Prostate gland (tissue), 2 donors: ENCODE measurements at places on chromosomes 1 and 21.

DNA sequence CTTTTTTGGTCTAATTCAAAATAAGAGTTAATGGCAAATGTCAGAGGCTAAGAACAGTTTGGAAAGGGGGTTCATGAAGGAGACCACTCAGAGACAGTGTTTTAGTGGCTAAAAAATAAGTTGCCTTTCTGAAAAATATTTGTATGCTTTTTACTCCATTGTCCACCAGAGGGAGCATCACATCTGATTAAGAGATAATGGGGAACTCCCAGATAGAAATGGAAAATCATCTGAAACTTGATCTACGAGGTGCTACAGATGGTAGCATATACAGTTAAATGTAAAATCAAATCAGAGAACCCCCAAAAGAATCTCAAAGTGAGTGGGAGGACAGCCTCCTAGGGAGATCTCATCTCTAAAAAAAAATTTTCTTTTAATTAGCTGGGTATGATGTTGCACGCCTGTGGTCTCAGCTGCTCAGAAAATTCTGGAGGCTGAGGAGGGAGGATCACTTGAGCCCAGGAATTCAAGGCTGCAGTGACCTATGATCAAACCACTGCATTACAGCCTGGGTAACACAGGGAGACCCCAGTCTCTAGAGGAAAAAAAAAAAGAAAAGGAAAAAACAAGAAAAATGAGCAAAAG lies 9.7 kb downstream of the SMYD3 start:
- peak; percentile 37 for DNase-seq

GRCh38 chr1:84762664-84763063 lies 72.4 kb upstream of the SSX2IP start:
- DNase-seq, result no peak

DNA sequence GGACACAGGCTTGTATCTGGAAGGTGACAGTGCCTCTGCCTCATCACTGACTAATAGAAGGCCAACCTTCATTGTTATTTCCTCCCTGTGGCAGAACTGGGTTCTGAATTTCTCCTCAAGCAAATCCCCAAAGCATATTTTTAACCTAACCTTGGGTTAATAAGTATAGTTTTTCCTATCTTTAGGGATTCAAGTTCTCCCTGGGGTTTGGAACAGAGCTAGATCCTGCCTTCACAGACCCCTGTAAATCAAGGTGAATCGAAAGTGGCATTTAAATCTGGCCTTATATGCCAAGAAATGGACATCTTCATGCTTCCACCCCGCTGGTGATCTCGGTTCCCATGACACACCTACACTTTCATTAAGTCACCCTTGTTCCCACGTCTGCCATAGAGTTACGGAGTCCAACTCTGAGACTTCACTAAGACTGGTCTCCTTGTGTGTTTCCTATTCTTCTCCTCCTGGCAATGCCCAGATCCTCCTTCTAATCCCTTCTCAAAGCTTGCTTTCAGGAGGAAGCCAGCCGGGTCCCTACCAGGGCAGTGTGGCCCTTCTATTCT lies 4.3 kb upstream of the CHI3L2 start:
- DNase-seq, result no peak

DNA sequence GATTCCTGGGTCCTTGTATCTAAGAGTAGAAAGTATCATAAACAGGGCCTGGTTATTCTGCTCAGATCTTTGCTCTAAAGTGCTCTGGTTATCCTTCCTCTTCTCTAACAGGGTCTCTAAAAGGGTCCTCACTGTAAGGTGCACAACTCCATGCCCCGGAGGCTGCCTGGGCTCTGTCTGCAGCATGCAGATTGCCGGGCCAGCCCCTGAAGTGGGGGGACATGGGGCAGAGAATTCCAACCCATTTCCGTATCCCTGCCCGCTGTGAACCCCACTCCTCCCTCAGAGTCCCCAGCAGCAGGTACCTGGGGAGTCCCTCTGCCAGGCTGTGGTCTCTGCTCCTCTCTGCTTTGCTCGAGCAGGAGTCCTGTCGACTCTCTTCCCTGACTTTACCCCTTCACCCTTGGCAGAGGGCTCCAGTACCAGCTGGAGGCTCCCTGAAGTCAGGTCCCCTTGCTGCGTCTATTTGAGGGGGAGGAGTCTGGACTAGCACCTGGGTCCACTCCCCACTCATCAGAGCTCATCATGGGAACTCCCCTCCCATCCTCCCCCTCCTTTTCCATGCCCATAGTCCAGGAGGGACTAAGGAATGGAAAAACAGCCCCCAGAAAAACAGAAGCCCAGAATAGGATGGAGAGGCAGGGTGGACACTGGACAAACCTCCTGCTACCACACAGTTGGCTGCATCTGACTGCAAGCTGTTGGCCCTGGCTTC lies 12.1 kb downstream of the BLACAT1 start:
- no peak for DNase-seq

DNA sequence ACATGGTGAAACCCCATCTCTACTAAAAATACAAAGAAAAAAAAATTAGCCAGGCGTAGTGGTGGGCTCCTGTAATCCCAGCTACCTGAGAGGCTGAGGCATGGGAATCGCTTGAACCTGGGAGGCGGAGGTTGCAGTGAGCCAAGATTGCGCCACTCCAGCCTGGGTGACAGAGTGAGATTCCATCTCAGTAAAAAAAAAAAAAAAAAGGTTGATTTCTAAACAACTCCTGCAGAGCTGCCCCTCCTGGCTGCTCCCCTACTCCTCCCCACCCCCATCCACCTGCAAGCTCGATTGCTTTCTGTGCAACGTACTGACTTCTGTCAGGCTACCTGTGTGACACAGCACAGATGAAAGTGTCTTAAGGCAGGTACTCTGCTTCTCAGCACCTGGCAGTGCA lies 13.3 kb downstream of the ETV3L start:
- no peak for DNase-seq

DNA sequence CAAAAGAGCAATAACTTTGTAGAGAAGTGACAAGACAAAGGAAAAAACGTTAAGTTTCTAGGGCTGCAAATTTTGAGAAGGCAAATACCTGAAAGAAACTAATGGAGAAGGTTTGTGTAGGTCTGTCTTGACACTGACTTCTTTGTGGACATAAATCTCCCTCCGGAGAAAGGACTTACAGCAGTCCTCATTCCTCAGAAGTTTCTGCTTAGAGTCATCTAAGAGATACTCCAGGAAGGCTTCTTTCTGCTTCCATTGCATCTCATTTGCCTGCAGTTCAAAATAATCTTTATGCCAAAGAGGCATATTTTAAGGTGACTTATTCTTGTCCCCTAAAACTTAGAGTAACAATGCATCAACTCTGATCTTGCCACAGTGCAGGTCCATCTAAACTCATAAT lies 4.4 kb upstream of the C4BPB start:
- no peak for DNase-seq

GRCh38 chr1:38527373-38527966 lies 332.1 kb downstream of the RRAGC start:
- peak; percentile 68 for DNase-seq

GRCh38 chr1:53348486-53349368 lies 20.9 kb upstream of the LRP8 start:
- DNase-seq, result no peak

- no peak for DNase-seq
Observed at GRCh38 chr1:170640581-170640980, 23.4 kb upstream of the PRRX1 start.

DNA sequence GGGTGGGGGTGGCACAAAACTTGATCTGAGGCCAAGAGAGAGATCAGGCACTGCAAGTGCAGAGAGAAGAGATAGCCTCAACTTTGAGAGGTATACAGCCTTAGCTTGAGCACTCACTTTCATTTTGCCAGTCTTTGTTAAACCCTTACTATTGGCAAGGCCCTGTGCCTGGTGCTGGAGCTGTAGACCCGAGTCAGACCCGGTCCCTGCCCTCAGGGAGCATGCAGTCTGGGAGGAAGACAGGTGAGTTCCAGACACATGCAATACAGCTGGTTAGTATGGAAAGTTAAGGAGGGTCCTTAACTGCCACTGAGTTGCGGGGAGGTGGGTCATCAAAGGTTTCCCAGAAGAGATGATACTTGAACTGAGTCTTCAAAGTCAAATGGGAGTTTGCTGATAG lies 31.7 kb downstream of the RAB3B start:
- no peak for DNase-seq

- no peak for DNase-seq
Observed at GRCh38 chr1:98903261-98903660, 101.4 kb downstream of the PLPPR5 start.

DNA sequence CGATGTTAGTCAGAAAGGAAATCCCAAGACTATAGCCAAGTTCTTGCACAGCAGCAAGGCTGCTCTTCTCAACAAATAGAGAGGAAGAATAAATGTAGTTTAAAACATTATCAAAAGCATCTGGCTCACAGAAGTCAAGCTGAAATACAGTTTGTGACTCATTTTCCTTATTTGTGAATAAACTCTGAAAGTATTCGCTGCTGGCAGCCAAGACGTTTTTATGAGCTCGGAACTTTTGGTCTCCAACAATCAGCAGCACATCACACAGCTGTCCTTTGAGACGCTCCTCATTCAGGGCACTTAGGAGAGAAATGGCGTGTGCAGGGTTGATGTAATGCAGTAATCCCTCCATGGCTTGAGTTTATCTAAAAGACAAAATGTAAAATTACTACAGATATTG lies 16.4 kb downstream of the ZBTB21 start:
- DNase-seq, result no peak

DNA sequence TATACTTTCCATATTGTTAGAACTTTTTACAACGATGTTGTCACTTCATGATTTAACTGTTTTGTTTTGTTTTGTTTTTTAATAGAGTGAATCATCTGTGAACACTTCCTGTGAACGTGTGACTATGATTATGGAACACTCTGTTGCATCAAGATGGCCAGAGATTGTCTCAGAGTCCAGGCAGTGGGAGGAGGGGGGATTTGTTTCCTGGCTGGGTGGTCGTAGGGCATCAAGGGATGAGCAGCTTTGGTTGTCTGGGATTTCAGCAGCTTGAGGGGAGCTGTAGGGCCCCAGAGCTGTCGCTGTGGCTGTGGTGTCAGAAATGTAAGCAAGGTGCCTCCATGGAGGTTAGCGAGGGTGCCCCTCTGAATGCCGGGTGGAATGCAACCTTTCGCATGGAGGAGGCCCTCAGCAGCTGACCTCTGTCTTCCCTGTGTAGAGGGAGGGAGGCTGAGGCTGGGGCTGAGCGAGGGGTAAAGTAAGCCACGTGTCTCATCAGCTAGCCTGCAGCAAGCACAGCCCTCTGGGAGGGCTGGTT lies 21.4 kb downstream of the NEK2 start:
- DNase-seq, result no peak

DNA sequence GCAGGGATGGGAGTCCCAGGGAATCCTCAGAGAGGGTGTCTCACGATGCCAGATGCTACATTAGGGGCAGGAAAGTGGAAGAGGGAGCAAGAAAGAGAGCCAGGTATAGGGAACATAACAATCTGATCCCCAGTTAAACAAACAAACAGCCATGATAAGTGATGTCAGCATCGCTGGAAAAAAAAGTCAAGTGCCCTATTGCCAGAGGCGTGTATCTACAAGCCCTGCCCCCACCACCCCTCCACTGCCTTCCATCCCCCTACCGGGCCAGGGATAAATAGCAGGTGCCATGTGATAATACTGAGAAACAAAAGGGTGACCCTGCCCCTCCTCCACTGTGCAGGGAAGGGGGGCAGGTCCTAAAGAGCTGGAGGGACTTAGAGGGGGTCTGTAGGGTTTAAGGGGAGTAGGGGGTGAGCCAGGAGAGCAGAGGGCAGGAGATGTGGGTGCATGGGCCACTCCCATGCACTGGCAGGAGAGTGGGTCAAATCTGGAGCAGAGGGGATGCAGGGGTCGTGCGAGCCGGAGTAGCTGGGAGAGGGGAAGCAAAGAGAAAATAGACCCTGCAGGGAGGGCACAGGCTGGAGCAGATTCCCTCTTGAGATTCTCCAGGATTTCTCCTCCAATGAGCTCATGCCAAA lies 3.4 kb downstream of the SLC26A9 start:
- no peak for DNase-seq

DNA sequence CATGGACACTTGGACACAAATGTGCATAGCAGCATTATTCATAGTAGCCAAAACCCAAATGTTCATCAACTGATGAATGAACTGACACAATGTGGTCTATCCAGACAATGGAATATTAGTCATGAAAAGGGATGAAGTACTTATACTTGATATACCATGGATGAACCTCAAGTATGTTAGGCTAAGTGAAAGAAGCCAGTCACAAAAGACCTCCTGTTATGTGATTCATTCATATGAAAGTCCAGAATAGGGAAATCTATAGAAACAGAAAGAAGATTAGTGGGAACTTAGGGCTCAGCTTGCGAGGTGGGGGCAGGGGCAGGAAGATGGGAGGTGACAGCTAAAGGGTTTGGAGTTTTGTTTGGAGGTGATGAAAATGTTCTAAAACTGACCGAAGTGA lies 7.4 kb downstream of the KCNE1 start:
- no peak for DNase-seq

- no peak for DNase-seq
Observed at GRCh38 chr1:198876371-198876871, 237.6 kb downstream of the PTPRC start.

DNA sequence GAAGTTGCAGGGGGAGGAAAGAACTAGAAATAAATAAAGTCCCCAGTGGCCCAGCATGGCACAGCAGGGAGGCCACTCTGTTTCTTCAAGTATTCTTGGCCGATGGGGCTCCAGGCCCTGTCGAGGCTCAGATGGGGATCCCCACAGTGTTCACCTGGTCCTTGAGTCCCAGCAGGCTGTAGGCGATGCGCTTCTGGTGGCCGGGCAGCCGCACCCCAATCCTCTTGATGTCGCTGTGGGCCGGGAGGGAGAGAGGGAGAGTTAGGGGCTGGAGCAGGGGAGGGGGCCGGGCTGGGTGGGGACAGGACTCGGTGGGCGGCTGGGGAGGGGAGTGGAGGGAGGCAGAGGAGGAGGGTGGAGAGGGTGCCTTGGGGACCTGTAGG lies 30.8 kb downstream of the EPHA2 start:
- DNase-seq, result no peak

- DNase-seq, result no peak
Observed at GRCh38 chr1:213984387-213985208, 3.2 kb upstream of the PROX1 start.

- DNase-seq, result no peak
Observed at GRCh38 chr21:33390479-33390878, 12.7 kb upstream of the IFNGR2 start.

GRCh38 chr1:192577145-192578140 lies 1.9 kb downstream of the RGS1 start:
- DNase-seq, result no peak
